ENCODE measurements at places on chromosomes 2 and 18.

GRCh38 chr2:168222088-168222487 is 25.3 kb downstream of the STK39 start:
- no peak for DNase-seq

DNA sequence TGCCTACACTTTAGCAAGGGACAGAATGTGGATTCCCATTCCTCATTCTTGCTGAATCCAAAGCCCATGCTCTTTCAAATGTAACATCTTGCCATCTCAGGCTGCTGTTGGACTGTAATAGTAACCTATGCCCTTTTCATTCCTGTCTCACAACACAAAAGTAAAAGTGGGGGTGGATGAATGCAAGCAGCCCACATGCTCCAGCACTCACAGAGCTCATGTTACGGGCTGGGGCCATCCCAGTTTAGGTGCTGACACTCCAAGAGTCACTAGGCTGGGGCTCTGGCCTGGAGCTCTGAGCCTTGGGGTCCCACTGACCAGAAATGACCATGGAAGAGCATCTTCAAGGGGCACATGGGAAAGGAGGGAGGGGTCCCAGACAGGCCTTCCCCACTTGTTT is 47.6 kb downstream of the CCBE1 start:
- DNase-seq, result no peak

- DNase-seq, result no peak
These were observed 109.8 kb downstream of the UPP2 start for GRCh38 chr2:158211502-158211901.

- no peak for DNase-seq
These were observed 147.5 kb downstream of the NCOA1 start for GRCh38 chr2:24638568-24638967.

GRCh38 chr18:39841482-39842365 is 2113.3 kb upstream of the PIK3C3 start:
- DNase-seq, result no peak

DNA sequence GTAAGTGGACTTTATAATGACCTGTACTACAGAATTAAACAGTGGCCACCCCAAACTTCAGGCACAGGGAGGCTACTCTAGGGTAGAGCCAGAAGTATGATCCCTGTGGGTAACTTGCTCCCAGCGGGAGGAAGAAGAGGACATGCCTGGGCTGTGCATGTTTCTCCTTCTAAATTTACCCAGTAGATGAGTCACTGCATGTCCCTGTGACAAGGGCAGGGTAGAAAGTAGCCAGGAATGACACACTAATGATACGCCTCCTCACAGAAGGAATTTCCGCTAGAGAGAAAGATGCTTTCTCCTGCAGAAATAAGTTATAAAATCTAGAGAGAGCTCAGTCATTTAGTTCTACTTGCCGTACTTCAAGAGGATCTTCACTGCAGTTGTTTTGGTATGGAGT is 7.5 kb downstream of the ACYP2 start:
- no peak for DNase-seq

DNA sequence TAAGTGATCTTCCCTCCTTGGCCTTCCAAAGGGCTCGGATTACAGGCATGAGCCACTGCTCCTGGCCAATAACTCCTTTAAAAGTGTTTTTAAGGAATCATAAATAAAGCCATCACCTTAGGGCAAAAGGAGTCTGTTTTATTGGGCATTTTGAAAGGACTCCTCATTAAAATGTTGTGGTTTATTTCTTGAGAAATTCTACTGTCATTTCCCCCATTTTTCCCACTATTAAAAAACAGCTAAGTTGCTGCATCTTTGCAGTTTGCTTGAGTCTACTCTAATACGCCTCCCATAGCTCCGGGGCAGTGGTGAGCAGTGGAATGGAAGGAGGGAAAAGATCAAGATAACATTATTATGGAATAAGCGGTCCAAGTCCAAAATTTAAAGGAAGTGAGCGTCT is 293.2 kb downstream of the PIEZO2 start:
- DNase-seq, result no peak

- DNase-seq, result no peak
These were observed 67.0 kb downstream of the GALR1 start for GRCh38 chr18:77316641-77317040.
